Heart right ventricle (tissue), 16 donors: ENCODE measurements at places on chromosomes 16 and 17.

DNA sequence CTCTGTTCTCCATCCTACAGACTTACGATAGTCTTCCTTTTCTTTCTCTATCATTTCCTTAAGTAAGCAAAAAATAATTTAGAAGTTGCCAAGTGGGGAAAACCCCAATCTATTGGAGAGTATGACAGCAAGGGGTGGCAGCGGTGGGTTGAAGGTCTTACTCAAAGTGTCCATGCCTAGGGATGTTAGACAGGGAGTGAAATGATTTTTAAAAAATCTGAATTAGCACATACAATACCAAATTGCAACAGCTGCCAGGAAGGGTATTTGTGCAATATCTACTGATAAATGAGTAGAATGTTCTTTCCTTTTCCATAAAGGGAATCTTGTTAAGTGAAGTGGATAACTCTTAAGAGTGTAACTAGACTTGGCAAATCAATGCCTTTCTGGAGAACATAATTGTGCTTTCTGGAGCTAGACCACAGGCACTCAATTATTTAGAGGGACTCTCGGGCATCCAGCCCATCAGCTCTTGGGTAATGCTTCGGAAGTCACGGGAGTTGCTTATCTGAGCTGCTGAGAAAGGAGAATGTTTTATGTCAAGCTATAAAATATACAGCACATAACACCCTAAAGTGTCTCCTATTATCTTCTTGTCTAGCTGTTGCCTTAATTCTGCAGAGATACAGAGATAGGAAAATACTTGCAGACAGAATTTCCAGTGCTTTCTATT, 151.5 kb downstream of the KCNJ2 start:
- H3K27me3 ChIP-seq: no peaks in the 10 kb centered on the region
- H3K36me3 ChIP-seq: no peaks in the 10 kb centered on the region
- H3K27ac ChIP-seq: no peak overlapping the region
- no peaks in the 10 kb centered on the region for H3K4me1 ChIP-seq
- H3K4me3 ChIP-seq: no peak overlapping the region
- no peak for DNase-seq

GRCh38 chr16:3510416-3510815, 9.6 kb downstream of the CLUAP1 start:
- no peak overlapping the region for H3K4me3 ChIP-seq
- H3K36me3 ChIP-seq: no peaks in the 10 kb centered on the region
- H3K27ac ChIP-seq: no peak overlapping the region
- H3K27me3 ChIP-seq: no peaks in the 10 kb centered on the region
- H3K4me1 ChIP-seq: no peaks in the 10 kb centered on the region

DNA sequence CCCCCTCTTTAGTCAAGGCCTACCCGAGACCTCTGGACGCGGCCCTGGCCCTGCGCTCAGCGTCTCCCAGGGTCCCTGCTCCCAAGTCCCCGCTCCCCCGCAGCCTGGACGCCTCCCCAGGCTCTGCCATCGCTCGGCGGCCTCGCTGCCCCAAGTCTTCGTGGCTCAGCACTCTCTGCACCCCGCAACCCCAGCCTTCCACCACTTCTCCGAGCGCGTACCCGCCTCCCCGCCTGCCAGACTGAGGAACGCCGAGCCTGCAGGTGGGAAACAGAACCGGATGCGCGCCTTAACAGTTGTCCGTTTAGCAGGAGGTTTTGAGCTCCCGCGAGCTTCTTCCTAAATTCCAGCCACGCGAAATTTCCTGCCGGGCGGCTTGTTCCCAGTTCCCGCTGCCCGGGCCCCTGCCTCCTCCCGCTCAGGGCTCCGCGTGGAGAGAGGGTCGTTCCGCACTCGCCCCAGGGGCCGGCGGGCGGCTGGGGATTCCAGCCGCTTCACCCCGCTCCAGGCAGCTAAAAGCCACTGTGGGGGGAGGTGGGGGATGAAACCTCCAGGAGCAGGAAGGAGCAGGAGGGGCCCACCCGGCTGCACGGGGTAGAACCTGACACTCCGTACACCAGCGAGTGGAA, 87.7 kb downstream of the KCNJ12 start:
- peak overlapping the region; percentile 31 for H3K4me3 ChIP-seq
- no peaks in the 10 kb centered on the region for H3K36me3 ChIP-seq
- no peak for DNase-seq
- H3K27me3 ChIP-seq: no peaks in the 10 kb centered on the region

DNA sequence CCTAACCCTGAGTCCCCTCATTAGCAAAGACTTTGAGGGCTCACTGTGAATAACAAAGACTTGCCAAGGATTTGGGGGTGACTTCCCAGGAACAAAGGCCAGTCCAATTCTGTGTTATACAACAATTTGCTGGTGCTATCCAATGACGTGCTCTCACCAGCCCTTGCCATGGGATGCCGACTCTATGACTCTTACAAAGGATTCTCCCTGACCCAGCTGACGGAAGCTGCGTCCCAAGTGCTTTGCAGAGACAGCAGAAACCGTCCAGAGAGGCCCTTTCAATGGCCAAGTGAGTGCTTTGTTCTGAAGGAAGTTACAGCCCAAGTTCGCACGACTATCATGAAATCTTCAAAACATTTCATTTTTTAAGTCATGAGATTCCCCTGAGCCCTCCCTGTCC, 345.3 kb upstream of the TNRC6C start:
- H3K27me3 ChIP-seq: no peaks in the 10 kb centered on the region
- DNase-seq: no peak
- no peak overlapping the region for H3K27ac ChIP-seq

GRCh38 chr17:82980632-82981031, 98.8 kb upstream of the METRNL start:
- H3K36me3 ChIP-seq: no peaks in the 10 kb centered on the region
- no peak overlapping the region for H3K27ac ChIP-seq
- no peaks in the 10 kb centered on the region for H3K4me1 ChIP-seq
- no peak overlapping the region for H3K4me3 ChIP-seq
- no peaks in the 10 kb centered on the region for H3K27me3 ChIP-seq

GRCh38 chr16:30186782-30187555, 3.6 kb downstream of the CORO1A start:
- H3K27ac ChIP-seq: peak overlapping the region; percentile 96
- H3K4me3 ChIP-seq: no peak overlapping the region
- no peaks in the 10 kb centered on the region for H3K27me3 ChIP-seq

- H3K4me1 ChIP-seq: no peaks in the 10 kb centered on the region
- H3K36me3 ChIP-seq: no peaks in the 10 kb centered on the region
- H3K27ac ChIP-seq: peak overlapping the region; percentile 55
Observed at GRCh38 chr16:55379876-55380390, 55.9 kb downstream of the IRX6 start.

GRCh38 chr17:28738680-28739384, 5.0 kb upstream of the TRAF4 start:
- no peak for DNase-seq
- peaks cover 10% of the 10 kb centered on the region for H3K4me1 ChIP-seq
- H3K4me3 ChIP-seq: no peak overlapping the region
- H3K36me3 ChIP-seq: no peaks in the 10 kb centered on the region
- H3K27me3 ChIP-seq: no peaks in the 10 kb centered on the region

DNA sequence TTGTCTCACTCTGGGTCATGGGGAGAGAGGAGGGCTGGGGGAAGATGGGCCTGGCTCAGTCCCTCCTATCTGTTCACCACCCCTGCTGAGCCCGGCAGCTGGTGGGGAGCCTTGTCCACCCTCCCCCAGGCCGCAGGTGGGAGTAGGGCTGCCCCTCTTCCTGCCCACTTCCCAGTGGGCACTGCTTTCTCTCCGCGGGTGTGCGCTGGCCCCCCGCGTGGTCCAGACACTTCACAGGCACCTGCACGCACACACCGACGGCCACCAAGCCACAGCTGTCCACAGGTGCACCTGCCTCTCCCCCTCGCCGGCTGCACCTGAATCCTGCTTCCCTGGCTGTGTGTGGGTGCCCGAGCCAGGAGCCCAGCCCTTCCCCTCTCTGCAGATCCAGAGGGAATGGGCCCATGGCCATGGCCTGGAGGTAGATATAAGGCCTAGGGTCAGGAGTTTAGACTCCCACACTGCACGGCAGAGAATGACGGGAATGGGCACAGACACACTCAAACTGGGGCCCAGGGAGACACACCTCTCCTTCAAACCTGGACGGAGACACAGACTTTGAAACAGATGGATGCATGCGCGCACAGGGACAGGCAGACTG, 2.0 kb downstream of the NHERF2 start:
- H3K4me1 ChIP-seq: peaks cover 23% of the 10 kb centered on the region
- DNase-seq: no peak
- peak overlapping the region; percentile 85 for H3K4me3 ChIP-seq
- H3K36me3 ChIP-seq: peaks cover 24% of the 10 kb centered on the region
- peak overlapping the region; percentile 96 for H3K27ac ChIP-seq

DNA sequence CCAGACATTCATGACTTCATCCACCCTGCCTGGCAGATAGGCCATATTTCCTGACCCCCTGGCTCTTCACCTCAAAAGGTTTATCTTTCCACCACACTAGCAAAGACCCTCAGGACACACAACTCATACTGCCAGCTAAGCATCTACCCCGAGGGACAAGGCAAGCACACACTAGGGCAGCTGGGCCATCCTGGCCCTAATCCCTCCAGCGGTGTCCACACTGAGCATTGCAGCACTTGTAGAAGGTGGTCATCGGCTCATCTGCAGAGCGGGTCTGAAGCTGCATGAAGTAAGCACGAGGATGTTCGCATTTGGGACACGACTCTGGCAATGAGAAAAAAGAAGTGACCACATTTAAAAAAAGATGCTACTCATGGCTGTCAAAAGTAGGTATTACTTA, 6.2 kb downstream of the POLR3K start:
- no peak overlapping the region for H3K4me3 ChIP-seq
- no peak overlapping the region for H3K27ac ChIP-seq
- DNase-seq: no peak
- peaks cover 7% of the 10 kb centered on the region for H3K4me1 ChIP-seq
- peaks cover 12% of the 10 kb centered on the region for H3K36me3 ChIP-seq
- no peaks in the 10 kb centered on the region for H3K27me3 ChIP-seq

GRCh38 chr16:66064801-66065530, 301.5 kb upstream of the CDH5 start:
- peaks cover 10% of the 10 kb centered on the region for H3K4me1 ChIP-seq
- no peak overlapping the region for H3K27ac ChIP-seq
- no peak for DNase-seq
- no peak overlapping the region for H3K4me3 ChIP-seq
- no peaks in the 10 kb centered on the region for H3K27me3 ChIP-seq

DNA sequence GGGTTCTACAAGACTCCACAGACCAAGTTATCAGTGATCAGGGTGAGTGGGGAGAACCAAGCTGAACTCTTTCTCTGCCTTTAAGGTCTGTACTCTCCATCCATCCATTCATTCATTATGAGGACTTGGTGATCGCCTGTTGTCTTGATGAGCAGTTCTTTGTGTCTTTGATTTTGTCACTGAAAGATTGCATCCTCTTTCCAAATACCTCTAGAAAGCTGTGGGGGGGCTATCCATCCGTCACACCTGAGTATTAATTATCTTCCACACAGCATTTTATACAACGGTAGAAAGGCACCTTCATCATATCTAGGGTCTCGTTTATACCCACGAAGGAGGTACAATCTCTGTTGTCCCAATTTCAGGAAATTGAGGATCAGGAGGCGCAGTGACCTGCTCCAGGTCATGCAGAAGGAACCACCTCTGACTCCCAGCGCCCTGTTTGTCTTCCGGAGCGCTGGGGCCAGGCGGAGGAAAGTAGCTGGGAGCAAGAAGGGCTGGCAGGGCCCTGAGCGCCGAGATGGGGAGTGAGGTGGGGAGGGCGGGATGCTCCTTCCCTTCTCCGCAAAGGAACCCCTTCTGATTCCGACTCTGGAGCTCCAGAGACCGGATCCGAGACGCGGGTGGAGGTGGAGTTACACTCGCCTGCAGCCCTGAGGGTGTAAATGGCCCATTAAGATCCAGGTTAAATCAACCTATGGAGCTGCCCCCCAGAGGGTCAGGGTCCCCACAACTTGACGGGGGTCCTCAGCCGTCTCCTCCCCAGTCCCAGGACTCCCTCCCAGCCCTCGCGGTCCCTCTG, 605 bp upstream of the ABAT start:
- H3K27me3 ChIP-seq: no peaks in the 10 kb centered on the region
- no peak for DNase-seq
- H3K36me3 ChIP-seq: peaks cover 6% of the 10 kb centered on the region
- peak overlapping the region; percentile 84 for H3K4me3 ChIP-seq
- H3K4me1 ChIP-seq: peaks cover 15% of the 10 kb centered on the region
- H3K27ac ChIP-seq: no peak overlapping the region

DNA sequence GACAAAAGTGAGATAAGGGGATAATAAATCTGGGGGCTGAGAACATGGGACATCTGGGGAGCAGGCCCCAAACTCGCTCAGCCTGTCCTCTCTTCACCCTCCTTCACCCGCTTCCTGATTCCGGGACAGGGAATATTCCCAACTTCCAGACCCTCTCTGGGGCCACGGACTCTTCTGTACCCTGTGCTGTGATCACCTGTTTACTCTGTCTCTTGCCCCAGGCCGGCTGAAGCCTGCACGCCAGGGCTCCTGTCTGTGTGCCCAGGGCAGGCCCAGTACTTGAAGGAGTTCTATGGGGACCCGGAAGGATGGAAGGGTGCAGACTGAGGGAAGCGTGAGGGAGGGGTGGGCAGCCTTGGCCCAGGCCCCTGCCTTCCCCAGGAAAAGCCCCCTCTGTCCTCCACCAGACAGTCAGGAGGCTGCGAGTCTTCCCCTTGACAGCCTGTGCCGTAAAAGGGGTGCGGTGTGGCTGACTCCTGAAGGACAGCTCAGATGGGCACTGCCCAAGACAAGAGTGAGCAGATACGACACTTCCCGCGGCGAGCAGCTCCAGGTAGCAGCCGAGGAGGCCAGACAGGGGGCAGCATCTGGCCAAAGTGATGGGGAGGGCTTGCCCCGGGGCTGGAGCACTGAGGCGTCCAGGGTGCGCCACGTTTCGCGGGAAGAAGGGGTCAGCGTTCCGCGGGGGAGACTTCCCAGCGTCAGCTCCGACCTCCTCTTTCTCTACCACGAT, 1.0 kb upstream of the CCNF start:
- peak; percentile 16 for DNase-seq
- peaks cover 11% of the 10 kb centered on the region for H3K4me1 ChIP-seq
- peaks cover 20% of the 10 kb centered on the region for H3K36me3 ChIP-seq
- peak overlapping the region; percentile 90 for H3K4me3 ChIP-seq
- H3K27ac ChIP-seq: peak overlapping the region; percentile 71

DNA sequence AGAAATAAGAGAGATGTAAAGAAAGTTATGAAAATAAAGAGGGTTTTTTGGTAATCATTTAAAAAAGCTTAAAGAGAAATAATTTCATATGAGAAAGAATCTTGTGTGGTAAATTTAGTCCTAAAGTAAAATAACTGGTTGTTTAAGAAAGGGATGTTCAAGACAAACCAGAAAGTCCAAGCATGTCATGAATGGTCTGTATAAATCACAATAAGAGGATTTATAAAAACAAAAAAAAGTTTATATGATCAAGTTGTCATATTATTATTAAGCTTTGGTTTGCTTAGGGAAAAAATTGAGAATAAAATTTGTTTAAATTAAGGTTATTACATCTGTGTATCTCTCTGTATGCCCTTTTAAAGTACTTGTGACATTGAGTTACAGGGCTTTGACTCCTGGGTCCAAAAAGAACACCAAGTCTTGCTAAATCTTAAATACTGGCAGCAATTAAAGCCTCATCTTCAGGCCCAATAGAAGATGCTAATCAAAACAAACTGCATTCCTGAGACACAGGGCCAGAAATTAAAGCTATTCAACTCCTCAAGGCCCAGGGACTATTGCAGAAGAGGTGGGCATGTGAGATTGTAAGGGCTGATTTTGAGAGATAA, 15.6 kb upstream of the TRIM25 start:
- H3K36me3 ChIP-seq: no peaks in the 10 kb centered on the region
- H3K27me3 ChIP-seq: no peaks in the 10 kb centered on the region
- H3K27ac ChIP-seq: no peak overlapping the region
- no peak overlapping the region for H3K4me3 ChIP-seq
- DNase-seq: no peak
